ENCODE measurements at places on chromosomes 13 and 19. TPM values are rescaled to one million over a fixed set of nuclear protein-coding genes. Genes with fewer than 3 reads are reported as not detected.

DNA sequence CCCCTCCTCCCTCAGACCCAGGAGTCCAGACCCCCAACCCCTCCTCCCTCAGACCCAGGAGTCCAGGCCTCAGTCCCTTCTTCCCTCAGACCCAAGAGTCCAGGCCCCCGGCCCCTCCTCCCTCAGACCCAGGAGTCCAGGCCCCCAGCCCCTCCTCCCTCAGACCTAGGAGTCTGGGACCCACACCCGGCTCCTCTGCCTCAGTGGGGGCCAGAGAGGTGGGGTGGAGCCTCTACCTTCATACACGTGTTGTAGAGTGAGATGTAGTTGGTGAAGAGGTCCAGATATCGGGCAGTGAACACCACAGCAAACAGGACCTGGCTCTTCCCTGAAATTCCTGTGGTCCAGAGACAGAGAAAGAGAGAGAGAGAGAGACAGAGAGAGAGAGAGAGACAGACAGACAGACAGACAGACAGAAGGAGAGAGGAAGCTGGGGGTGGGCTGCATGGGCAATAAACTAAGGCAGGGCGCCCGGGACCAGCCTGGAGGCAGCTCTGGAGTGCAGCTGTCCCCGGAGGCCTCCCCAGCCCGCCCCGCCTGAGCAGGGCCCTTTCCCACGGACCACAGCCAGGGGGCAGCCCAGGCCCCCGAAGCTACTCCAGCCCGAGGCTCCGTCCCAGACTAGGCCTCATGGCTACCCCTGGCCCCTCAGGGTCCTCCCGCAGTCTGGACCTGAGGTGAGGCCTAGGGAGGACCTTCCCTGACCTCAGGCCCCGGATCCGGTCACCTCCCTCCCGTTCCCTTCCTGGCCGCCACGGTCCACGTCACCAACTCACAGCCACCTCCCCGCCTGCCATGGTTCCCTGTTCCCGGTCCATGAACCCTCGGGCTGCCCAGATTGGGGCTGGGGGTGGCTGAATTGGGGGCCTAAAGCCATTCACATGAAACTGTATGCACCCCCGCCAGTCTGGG lies 907 bp downstream of the KDELR1 start:
- H3K4me3 ChIP-seq: peak overlapping the region; percentile 95
- peaks cover 20% of the 10 kb centered on the region for H3K36me3 ChIP-seq
- peak overlapping the region; percentile 93 for H3K27ac ChIP-seq
- H3K4me1 ChIP-seq: peaks cover 25% of the 10 kb centered on the region

The MBD3L3 gene
- not detected for total RNA-seq

GRCh38 chr19:32287811-32288227 lies 57.6 kb upstream of the ZNF507 start:
- H3K4me1 ChIP-seq: no peaks in the 10 kb centered on the region
- DNase-seq: peak; percentile 40
- no peaks in the 10 kb centered on the region for H3K36me3 ChIP-seq
- H3K4me3 ChIP-seq: no peak overlapping the region
- peaks cover 5% of the 10 kb centered on the region for H3K27me3 ChIP-seq

The GPR180 gene
- total RNA-seq: 7.7 TPM

DNA sequence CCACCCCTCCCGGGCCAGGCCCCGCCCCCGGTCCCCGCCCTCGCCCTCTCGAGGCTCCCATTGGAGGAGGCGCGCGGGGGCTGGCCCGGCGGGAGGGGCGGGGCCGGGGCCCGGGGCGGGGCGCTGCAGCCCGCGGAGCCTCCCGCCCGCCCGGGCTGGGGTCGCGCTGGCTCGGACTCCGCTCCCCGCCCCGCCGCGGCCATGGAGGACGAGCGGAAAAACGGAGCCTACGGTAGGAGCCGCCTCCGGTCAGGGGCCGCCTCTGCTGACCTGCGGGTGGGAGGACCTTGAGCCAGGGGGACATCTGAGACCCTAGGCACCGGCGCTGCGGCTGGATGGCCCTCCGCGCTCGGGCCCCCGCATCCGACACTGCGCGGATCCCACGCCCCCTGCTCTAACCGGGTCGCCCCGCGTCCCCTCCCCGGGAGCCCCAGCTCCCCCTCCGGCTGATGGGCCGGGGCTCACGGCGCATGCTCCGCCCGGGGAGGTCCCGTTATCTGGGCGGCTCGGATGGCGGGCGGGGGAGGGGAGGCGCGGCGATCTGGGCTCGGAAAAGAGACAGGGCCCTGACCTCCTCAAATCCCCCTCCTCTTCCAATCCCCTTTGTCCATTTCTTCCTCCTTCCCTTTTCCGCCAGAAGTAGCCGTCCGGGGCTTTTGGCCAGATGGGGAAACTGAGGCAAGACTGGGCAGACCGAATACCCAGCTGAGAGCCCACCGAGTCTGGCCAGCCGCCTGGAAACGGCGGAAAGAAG lies 15.4 kb upstream of the AP1M2 start:
- peaks cover 6% of the 10 kb centered on the region for H3K27me3 ChIP-seq
- peaks cover 29% of the 10 kb centered on the region for H3K4me1 ChIP-seq
- peak overlapping the region; percentile 94 for H3K4me3 ChIP-seq
- H3K36me3 ChIP-seq: peaks cover 16% of the 10 kb centered on the region
- peak; percentile 91 for DNase-seq

The DIRAS1 gene
- total RNA-seq: not detected

Data from activated CD8-positive, alpha-beta T cell treated with anti-CD3 and anti-CD28 coated beads, Interleukin-2, amount 10 ng/mL, durations not matched to agents 7 days and 5 days (primary cell).